Subcutaneous adipose tissue (tissue), 4 donors: ENCODE measurements at places on chromosomes 4 and X. TPM values are rescaled to one million over a fixed set of nuclear protein-coding genes. Genes with fewer than 3 reads are reported as not detected.

ARHGAP4 gene
- 37.4 TPM for total RNA-seq

FREM3 gene
- total RNA-seq = not detected

SMIM10 gene
- 10.4 TPM for total RNA-seq

DNAAF6 gene
- total RNA-seq = not detected

TLR10 gene
- not detected for total RNA-seq
